CD8-positive, alpha-beta memory T cell (primary cell): ENCODE measurements at places on chromosomes 5 and 9. TPM values are rescaled to one million over a fixed set of nuclear protein-coding genes. Genes with fewer than 3 reads are reported as not detected.

PCDHGB2 gene
- total RNA-seq = 0.33 TPM

ZDHHC11 gene
- total RNA-seq = 4.5 TPM

ANKRD20A1 gene
- not detected for total RNA-seq

TICAM2 gene
- 0.72 TPM for total RNA-seq

SHISAL2B gene
- total RNA-seq = not detected

CCL21 gene
- not detected for total RNA-seq

IFNA13 gene
- total RNA-seq = not detected

DMRT2 gene
- not detected for total RNA-seq

CATSPER3 gene
- 0.29 TPM for total RNA-seq

MEGF10 gene
- not detected for total RNA-seq

GRCh38 chr5:179610109-179610902 lies 13.2 kb downstream of the HNRNPH1 start:
- peaks cover 65% of the 10 kb centered on the region for H3K36me3 ChIP-seq
- peaks cover 16% of the 10 kb centered on the region for H3K4me1 ChIP-seq
- no peak for DNase-seq
- H3K27me3 ChIP-seq = no peaks in the 10 kb centered on the region

DNA sequence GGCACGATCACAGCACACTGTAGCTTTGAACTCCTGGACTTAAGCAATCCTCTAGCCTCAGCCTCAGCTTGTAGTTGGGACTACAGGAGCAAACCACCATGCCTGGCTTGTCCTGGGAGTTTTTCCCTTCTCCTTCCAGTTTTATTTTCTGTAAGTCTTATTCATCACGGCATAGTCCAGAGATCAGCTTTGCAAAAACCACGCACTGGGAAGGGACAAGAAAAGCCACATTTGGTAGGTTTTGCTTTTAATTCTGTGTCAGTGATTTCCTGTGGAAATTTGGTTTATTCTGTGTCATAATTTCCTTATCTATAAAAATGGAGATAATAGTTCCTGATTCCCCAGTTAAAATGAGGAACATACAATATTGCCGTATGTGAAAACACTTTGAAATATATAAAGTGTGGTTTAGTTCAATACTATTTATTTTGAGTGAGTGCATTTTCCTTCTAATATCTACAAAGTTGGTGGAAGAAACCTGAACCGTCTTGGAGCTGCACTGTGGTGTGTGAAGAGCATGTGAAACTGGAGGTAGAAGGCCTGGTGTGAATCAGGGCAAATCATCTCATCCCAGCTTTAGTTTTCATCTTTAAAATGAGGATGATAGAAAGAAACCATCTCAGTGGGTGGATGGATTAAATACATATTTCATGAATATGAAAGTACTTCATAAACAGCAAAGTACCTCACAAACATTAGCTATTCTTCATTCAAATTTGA lies 92.8 kb upstream of the ELL2 start:
- H3K4me1 ChIP-seq = no peaks in the 10 kb centered on the region
- DNase-seq = no peak
- no peak overlapping the region for H3K4me3 ChIP-seq
- no peak overlapping the region for H3K27ac ChIP-seq
- H3K36me3 ChIP-seq = no peaks in the 10 kb centered on the region
- no peaks in the 10 kb centered on the region for H3K27me3 ChIP-seq

- H3K27me3 ChIP-seq = no peaks in the 10 kb centered on the region
- H3K4me3 ChIP-seq = no peak overlapping the region
- DNase-seq = no peak
These were observed 52.4 kb downstream of the FBXW11 start for GRCh38 chr5:171953860-171954701.

- DNase-seq = no peak
- H3K27ac ChIP-seq = no peak overlapping the region
- no peaks in the 10 kb centered on the region for H3K36me3 ChIP-seq
- no peak overlapping the region for H3K4me3 ChIP-seq
- no peaks in the 10 kb centered on the region for H3K27me3 ChIP-seq
These were observed 403.0 kb downstream of the HINT1 start for GRCh38 chr5:130762031-130762430.

DNA sequence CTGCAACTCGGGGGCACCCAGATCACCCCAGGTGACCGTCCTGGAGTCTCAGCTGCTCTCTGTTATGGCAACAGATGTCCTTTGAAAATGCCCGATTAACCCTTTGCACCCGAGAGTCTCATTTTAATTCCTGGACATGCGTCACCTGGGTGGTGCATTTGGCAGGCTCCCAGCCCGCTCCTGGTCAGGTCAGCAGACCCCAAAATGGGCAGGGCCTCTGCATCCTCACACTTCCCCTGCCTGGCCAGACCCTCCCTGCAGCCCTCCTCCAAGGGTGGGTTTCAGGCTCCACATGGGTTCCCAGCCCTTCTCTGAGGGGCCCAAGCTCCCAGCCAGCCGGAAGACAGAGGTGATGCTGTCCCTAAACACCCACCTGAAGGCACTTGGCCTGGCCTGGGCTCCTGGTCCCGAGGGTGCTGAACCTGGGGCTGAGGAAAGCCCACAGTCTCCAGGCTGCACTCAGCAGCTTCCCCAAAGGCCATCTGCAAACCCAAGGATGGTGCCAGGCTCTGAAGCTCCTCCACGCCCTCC lies 69.4 kb downstream of the PSMB7 start:
- H3K4me3 ChIP-seq = no peak overlapping the region
- no peak overlapping the region for H3K27ac ChIP-seq
- H3K36me3 ChIP-seq = peaks cover 16% of the 10 kb centered on the region
- no peaks in the 10 kb centered on the region for H3K4me1 ChIP-seq
- no peaks in the 10 kb centered on the region for H3K27me3 ChIP-seq

GRCh38 chr5:58348996-58349728 lies 110.7 kb downstream of the PLK2 start:
- no peak overlapping the region for H3K27ac ChIP-seq
- no peak overlapping the region for H3K4me3 ChIP-seq
- no peak for DNase-seq
- H3K36me3 ChIP-seq = no peaks in the 10 kb centered on the region
- H3K27me3 ChIP-seq = no peaks in the 10 kb centered on the region

GRCh38 chr5:179254638-179255271 lies 90.5 kb downstream of the ADAMTS2 start:
- H3K4me1 ChIP-seq = no peaks in the 10 kb centered on the region
- no peaks in the 10 kb centered on the region for H3K27me3 ChIP-seq
- DNase-seq = no peak
- no peak overlapping the region for H3K27ac ChIP-seq
- H3K36me3 ChIP-seq = no peaks in the 10 kb centered on the region
- H3K4me3 ChIP-seq = no peak overlapping the region

GRCh38 chr5:116576053-116576713 lies 1.6 kb upstream of the SEMA6A start:
- H3K27ac ChIP-seq = no peak overlapping the region
- no peaks in the 10 kb centered on the region for H3K4me1 ChIP-seq
- peaks cover 17% of the 10 kb centered on the region for H3K27me3 ChIP-seq

DNA sequence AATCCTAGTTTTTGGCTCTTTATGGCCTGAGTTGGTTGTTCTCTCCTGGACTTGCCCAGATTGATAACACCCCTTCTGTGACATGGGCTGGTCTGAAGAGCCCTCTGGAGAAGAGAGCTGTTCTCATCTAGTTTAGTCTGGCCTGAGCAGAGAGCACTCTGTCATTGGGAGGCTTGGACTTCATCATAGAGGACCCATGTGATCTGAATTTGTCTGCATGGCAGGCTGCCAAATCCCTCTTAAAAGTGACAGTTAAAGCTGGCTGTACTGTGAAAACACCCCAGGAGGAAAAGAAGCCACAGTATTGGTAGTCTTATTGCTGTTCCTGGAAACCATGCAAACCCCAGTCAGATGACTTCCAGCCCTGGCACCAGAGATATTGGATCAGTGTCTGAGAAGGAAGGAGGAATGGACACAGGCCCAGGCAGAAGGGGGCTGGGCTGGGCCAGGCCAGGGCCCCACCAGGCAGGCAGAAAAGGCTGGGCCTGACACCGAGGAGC lies 3.7 kb upstream of the WDR31 start:
- no peak overlapping the region for H3K4me3 ChIP-seq
- no peaks in the 10 kb centered on the region for H3K36me3 ChIP-seq
- H3K27ac ChIP-seq = no peak overlapping the region
- H3K4me1 ChIP-seq = peaks cover 11% of the 10 kb centered on the region
- H3K27me3 ChIP-seq = peaks cover under 1% of the 10 kb centered on the region

- no peaks in the 10 kb centered on the region for H3K27me3 ChIP-seq
- no peak for DNase-seq
- no peaks in the 10 kb centered on the region for H3K36me3 ChIP-seq
- no peaks in the 10 kb centered on the region for H3K4me1 ChIP-seq
- H3K27ac ChIP-seq = no peak overlapping the region
These were observed 115.7 kb downstream of the TLE1 start for GRCh38 chr9:81573415-81574321.

- no peak overlapping the region for H3K4me3 ChIP-seq
- no peaks in the 10 kb centered on the region for H3K4me1 ChIP-seq
- no peak for DNase-seq
- no peaks in the 10 kb centered on the region for H3K27me3 ChIP-seq
- no peak overlapping the region for H3K27ac ChIP-seq
- no peaks in the 10 kb centered on the region for H3K36me3 ChIP-seq
These were observed 62.6 kb downstream of the SUSD1 start for GRCh38 chr9:112112519-112112918.

DNA sequence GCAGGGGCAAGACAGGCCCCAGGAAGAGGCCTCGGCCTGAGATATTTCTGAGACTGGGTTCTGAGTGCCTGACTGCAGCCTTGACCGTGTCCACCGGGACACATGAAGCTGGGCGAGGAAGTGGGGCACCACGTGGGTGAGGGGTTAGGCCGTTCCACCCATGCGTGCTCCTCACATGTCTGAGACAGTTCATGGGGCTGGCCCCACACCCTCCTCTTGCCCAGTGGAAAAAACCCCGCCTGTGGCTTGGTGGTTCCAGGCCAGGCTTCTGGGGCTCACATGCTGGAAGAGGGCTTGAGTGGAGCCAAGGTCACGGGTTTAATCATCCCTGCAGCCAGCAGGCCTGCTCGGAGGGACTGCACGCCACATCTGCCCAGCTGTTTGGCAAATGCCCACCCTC lies 11.4 kb downstream of the HMCN2 start:
- H3K4me3 ChIP-seq = no peak overlapping the region
- H3K4me1 ChIP-seq = no peaks in the 10 kb centered on the region
- DNase-seq = no peak
- H3K27me3 ChIP-seq = no peaks in the 10 kb centered on the region
- no peaks in the 10 kb centered on the region for H3K36me3 ChIP-seq

DNA sequence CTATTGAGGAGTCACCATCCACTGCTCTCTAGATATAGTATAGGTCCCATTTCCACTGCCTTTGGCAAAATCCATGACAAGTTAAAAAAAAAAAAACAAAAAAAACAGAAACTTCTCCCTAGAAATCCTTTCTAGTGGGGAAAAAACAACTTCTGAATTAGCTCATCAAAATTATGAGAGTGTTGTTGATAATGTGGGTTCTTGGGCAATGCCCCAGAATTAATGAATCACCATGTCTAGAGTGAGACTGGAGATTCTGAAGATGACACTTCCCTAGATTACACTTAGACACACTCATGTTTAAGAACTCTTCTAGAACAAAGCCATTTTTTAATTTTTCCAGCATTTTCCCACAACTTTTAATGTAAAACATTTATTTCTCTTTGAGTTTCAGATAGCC lies 728.0 kb upstream of the C9orf72 start:
- no peak for DNase-seq
- H3K27ac ChIP-seq = no peak overlapping the region
- H3K27me3 ChIP-seq = no peaks in the 10 kb centered on the region
- H3K4me3 ChIP-seq = no peak overlapping the region

GRCh38 chr9:38008168-38009034 lies 60.6 kb downstream of the SHB start:
- DNase-seq = no peak
- H3K36me3 ChIP-seq = no peaks in the 10 kb centered on the region
- peaks cover 13% of the 10 kb centered on the region for H3K4me1 ChIP-seq
- no peaks in the 10 kb centered on the region for H3K27me3 ChIP-seq

GRCh38 chr5:140075371-140075770 lies 32.3 kb upstream of the NRG2 start:
- H3K27ac ChIP-seq = no peak overlapping the region
- DNase-seq = no peak
- H3K4me3 ChIP-seq = no peak overlapping the region
- no peaks in the 10 kb centered on the region for H3K36me3 ChIP-seq
- H3K4me1 ChIP-seq = no peaks in the 10 kb centered on the region

GRCh38 chr5:179055841-179056240 lies 4.3 kb upstream of the ZNF354C start:
- H3K27me3 ChIP-seq = no peaks in the 10 kb centered on the region
- no peak overlapping the region for H3K27ac ChIP-seq
- no peak for DNase-seq
- peaks cover 9% of the 10 kb centered on the region for H3K4me1 ChIP-seq
- no peaks in the 10 kb centered on the region for H3K36me3 ChIP-seq
- no peak overlapping the region for H3K4me3 ChIP-seq

GRCh38 chr5:143738417-143739401 lies 73.3 kb upstream of the HMHB1 start:
- no peaks in the 10 kb centered on the region for H3K4me1 ChIP-seq
- H3K27ac ChIP-seq = no peak overlapping the region
- no peaks in the 10 kb centered on the region for H3K27me3 ChIP-seq
- no peak for DNase-seq
- no peaks in the 10 kb centered on the region for H3K36me3 ChIP-seq

DNA sequence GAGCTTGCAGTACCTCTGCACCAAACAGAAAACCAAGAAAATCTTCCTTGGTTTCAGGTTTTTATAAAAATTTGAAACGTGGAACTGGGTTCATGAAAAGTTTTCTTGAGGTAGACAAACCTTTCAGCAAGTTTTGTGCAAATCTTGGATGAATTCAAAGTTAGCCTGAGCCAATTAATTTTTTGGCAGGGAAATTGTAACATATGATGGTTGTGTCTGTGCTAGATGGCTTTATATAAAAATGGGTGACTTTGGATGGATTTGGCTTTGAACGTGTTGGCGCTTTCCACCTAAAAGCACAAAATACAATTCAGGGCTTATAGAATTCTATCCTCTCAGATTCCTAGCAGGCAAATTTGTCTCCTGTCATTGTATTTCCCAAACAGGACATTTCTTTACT lies 524.4 kb downstream of the CAAP1 start:
- no peaks in the 10 kb centered on the region for H3K36me3 ChIP-seq
- H3K27ac ChIP-seq = no peak overlapping the region
- H3K4me1 ChIP-seq = no peaks in the 10 kb centered on the region
- DNase-seq = no peak
- H3K27me3 ChIP-seq = no peaks in the 10 kb centered on the region
- no peak overlapping the region for H3K4me3 ChIP-seq

DNA sequence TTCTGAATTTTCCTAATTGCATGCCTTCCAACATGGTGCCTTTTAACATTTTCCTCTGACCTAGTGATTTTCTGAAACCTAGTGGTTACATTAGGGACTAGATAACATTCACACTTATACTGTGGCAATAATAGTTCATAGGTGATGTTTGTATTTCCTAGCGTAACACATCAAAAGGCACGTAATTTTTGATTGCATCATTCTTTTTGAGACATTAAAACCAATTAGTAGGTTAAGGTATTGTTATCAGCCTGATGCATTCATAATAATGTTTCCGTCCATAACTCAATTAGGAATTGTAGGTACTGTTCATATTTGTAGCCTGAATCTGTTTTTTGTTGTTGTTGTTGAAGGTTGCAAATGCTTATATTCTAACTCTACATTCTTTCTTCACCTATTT lies 192.4 kb downstream of the ANXA1 start:
- H3K27ac ChIP-seq = no peak overlapping the region
- H3K27me3 ChIP-seq = no peaks in the 10 kb centered on the region
- H3K4me3 ChIP-seq = no peak overlapping the region
- no peaks in the 10 kb centered on the region for H3K4me1 ChIP-seq
- no peak for DNase-seq

- no peaks in the 10 kb centered on the region for H3K4me1 ChIP-seq
- no peak overlapping the region for H3K27ac ChIP-seq
- H3K4me3 ChIP-seq = no peak overlapping the region
These were observed 112.2 kb upstream of the ADRA1B start for GRCh38 chr5:159804121-159804520.
